ENCODE measurements at places on chromosomes 4 and X. TPM values are rescaled to one million over a fixed set of nuclear protein-coding genes. Genes with fewer than 3 reads are reported as not detected.
A peak's percentile ranks its signal among the peaks of the same experiment; 100 is the strongest.

NSDHL gene
- 38.2 TPM for total RNA-seq

NALF2 gene
- 0.31 TPM for total RNA-seq

DNA sequence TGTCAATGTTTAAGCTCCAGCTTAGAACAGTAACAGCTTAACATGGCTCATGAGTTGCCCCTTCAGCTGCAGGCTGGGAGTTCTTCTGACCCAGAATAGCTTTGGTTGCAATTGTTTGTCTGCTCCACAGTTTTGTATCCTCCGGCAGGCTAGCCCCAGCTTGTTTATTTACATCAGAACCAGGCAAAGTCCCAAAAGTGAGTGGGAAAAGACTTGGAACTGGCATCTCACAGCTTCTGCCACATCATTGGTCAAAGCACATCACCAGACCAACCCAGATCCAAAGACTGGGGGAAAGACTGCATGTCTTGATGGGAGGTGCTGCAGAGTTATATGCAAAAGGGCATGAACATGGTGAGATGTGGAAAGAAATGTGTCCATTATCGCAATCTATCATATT is 231.2 kb upstream of the CPEB2 start:
- no peaks in the 10 kb centered on the region for H3K36me3 ChIP-seq
- no peaks in the 10 kb centered on the region for H3K4me1 ChIP-seq
- no peak overlapping the region for H3K27ac ChIP-seq
- DNase-seq: no peak

DNA sequence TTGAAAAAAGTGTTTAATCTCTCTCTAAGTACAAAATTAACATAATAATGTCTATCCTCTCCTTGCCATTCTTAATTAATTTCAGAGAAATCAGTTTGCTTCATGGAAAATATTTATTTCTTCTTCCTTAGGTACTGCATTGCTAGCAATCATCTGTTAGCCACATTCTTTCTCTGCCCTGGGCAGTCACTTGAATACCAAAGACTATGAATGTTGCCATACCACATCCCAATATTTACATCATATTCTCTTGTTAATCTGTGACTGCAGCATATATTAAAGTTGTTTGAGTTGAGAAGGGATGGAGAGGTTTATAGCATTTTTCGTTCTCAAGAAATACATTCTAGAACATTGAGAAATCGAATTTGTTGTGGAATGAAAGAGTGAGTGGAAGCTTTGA is 672.8 kb downstream of the PCDH7 start:
- H3K4me3 ChIP-seq: no peak overlapping the region
- no peaks in the 10 kb centered on the region for H3K27me3 ChIP-seq
- H3K36me3 ChIP-seq: no peaks in the 10 kb centered on the region
- H3K4me1 ChIP-seq: no peaks in the 10 kb centered on the region
- H3K27ac ChIP-seq: no peak overlapping the region

GRCh38 chr4:16684935-16685334 is 213.5 kb downstream of the LDB2 start:
- H3K4me1 ChIP-seq: no peaks in the 10 kb centered on the region
- H3K36me3 ChIP-seq: no peaks in the 10 kb centered on the region
- DNase-seq: no peak
- H3K4me3 ChIP-seq: no peak overlapping the region

DNA sequence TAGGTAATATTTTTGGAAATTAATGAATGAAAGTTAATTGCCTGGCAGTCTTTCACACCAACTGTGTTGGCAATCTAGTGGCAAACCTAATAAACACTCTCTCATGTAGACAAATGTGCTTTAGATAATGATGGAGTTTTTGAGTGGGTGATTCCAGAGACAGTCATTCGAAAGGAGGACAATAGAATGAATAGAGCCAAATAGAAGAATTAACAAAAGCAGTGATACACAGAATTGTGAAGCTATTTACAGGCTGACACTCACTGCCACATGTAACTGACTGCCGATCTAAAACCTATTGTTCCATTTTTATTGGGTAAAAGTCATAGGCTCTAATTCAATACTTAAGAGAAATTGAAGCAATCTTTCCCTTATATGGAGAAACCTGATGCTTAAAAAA is 338.5 kb downstream of the PCDH7 start:
- no peaks in the 10 kb centered on the region for H3K36me3 ChIP-seq
- H3K4me3 ChIP-seq: no peak overlapping the region
- no peak overlapping the region for H3K27ac ChIP-seq
- H3K4me1 ChIP-seq: no peaks in the 10 kb centered on the region
- no peaks in the 10 kb centered on the region for H3K27me3 ChIP-seq
- no peak for DNase-seq

SPP1 gene
- total RNA-seq: 240 TPM

DNA sequence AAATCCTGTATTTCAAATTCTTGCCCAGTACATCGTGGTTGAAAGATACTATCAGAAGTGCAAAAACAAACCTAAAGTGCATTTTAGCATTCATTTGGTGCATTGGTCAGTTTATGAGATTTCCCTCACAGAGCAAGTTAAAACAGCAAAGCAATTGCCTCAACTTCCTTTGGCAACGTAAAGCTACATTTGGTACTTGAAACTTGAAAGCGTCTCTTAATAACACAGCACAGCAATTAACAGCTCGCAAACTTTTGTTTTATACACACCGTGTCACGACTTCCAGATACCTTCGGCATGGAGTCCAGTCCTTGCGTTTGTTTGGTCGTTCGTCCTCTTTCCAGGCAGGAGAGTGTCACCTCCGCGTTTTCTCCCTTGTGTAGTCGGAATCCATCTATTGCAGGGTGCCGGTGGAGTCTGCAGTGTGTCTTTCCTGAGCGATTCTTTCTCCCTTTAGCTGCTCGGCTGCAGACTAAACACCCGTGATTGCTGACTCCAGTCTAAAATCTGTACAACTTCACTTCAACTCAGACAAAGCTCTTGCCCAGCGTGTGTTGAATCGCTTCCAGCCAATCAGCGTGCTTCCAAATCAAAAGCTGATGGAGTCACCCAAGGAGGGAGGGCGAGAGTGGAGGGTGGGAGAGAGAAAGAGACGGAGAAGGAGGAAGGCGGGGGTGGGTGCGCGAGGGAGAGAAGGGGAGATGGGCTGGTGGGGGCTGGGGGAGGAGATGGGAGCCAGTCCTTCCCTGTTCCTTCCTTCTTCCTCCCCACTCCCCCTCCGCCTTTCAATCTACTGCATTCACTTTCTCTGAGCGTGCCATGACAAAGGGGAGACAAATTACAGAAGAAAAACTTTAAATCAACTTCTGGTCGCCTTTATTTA is at the start of gene PCDH18:
Gene PCDH18 (minus strand): TSS at position 509 of the 883 bp plus-strand sequence. CDS start 406 bp downstream, at position 103.
- H3K4me3 ChIP-seq: peak within 1 kb of the TSS; percentile 12
- H3K27ac ChIP-seq: peak within 1 kb of the TSS; percentile 19
- H3K27me3 ChIP-seq: no peaks in the 10 kb centered on the region
- peak; percentile 54 for DNase-seq

- peak; percentile 47 for DNase-seq
- H3K4me3 ChIP-seq: no peak overlapping the region
- no peaks in the 10 kb centered on the region for H3K4me1 ChIP-seq
- no peaks in the 10 kb centered on the region for H3K36me3 ChIP-seq
These were observed 941.2 kb upstream of the TENM3 start for GRCh38 chr4:181301735-181302710.

SMARCA5 gene
- 24.1 TPM for total RNA-seq

DNA sequence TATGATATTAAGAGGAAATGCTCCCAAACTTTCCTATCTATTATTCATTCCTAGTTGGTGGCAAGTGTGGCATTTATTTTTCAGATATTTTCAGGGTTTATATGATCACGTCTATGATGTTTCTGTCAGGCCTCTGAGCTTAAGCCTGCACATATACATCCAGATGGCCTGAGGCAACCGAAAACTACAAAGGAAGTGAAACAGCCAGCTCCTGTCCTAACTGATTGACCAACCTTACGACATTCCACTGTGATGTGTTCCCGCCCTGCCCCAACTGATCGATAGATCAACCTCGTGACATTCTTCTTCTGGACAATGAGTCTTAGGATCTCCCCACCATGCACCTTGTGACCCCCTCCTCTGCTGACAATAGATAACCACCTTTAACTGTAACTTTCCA is 67.6 kb upstream of the CTSO start:
- H3K36me3 ChIP-seq: no peaks in the 10 kb centered on the region
- DNase-seq: no peak
- H3K4me1 ChIP-seq: no peaks in the 10 kb centered on the region
- H3K27me3 ChIP-seq: no peaks in the 10 kb centered on the region
- H3K27ac ChIP-seq: no peak overlapping the region

PAK3 gene
- 1.5 TPM for total RNA-seq

FATE1 gene
- total RNA-seq: not detected

- no peak overlapping the region for H3K27ac ChIP-seq
- no peaks in the 10 kb centered on the region for H3K36me3 ChIP-seq
- H3K4me3 ChIP-seq: no peak overlapping the region
- no peaks in the 10 kb centered on the region for H3K4me1 ChIP-seq
- no peak for DNase-seq
These were observed 279.7 kb upstream of the SLC7A11 start for GRCh38 chr4:138521809-138522208.

DNA sequence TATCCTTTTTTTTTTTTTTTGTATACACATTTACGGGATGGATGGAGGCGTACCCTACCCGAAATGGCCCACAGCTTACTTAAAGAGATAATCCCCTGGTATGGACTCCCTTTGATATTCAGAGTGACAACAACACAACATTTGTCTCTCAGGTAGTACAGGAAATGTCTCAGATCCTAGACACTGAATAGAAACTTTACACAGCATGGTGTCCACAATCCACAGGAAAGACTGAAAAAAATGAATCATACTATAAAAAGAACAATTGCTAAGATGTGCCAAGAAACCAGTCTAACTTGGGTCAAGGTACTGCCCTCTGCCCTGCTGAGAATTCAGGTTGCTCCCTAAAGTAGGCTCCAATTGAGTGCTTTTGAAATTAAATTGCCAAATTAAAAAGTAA is 100.8 kb upstream of the LANCL3 start:
- no peaks in the 10 kb centered on the region for H3K4me1 ChIP-seq
- no peak overlapping the region for H3K27ac ChIP-seq
- no peaks in the 10 kb centered on the region for H3K27me3 ChIP-seq
- no peaks in the 10 kb centered on the region for H3K36me3 ChIP-seq
- DNase-seq: no peak
- no peak overlapping the region for H3K4me3 ChIP-seq

DNA sequence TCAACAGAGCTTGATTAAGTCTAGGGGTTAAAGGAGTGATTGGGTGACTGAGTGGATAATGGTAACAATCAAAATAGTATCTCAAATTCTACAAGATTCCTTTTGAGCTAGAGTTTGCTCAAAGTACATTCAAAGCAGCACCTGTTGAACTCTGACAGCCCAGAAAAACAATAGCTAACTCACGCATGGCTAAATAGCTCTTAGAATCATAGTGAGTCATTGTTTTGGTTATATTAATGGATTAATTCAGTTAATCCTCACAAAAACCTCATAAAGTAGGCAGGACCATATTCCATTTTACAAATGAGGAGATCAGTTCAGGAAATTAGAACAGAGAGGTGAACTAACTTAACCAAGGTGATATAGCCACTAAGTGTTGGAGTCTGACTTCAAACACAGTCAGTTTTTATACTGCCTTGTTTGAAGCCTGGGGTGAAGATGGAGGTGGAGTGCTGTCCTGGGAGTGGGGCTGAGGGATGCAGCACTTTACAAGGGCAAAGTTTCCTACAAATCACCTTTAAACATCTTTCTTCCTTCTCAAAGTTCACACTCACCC is 35.9 kb upstream of the PPM1K start:
- no peak overlapping the region for H3K27ac ChIP-seq
- H3K36me3 ChIP-seq: no peaks in the 10 kb centered on the region
- H3K4me3 ChIP-seq: no peak overlapping the region
- no peaks in the 10 kb centered on the region for H3K4me1 ChIP-seq
- H3K27me3 ChIP-seq: no peaks in the 10 kb centered on the region
- DNase-seq: no peak

- no peak overlapping the region for H3K4me3 ChIP-seq
- H3K27me3 ChIP-seq: no peaks in the 10 kb centered on the region
- H3K27ac ChIP-seq: no peak overlapping the region
- DNase-seq: no peak
- H3K4me1 ChIP-seq: no peaks in the 10 kb centered on the region
These were observed 340.7 kb downstream of the DHX15 start for GRCh38 chr4:24243641-24244040.

DNA sequence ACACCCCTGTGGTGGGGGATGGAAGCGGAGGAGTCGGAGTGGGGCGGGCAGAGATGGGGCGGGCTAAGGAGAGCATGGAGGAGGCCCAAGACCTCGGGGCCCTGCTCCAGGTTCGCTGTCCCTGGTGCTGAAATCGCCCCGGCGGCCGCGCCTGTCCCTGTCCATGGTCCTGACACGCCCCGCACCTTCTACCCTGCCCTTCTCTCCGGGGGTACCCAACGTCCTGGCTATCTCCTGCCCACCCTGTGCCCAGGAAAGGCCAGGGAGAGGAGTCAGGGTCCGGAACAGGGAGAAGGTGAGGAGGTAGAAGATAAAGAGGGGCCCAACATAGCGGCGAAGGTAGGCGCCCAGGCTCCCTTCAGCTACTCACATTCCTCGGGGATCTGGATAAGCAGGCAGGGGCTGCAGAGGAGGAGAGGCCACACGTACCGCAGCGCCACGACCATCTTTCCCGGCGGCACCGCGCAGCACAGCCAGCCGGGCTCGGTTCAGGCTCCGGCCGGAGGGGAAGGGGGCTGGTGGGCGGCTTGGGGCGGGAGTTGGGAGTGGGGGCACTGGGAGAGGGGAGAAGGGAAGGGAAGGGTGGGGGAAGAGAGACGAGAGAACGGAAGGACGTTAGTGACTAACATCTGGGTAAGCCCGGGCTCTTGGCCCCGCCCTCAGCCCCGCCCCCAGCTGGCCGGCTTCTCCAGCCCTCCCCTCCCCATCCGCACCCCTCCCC is 10.4 kb downstream of the L1CAM start:
- peak; percentile 48 for DNase-seq
- H3K4me1 ChIP-seq: no peaks in the 10 kb centered on the region
- no peak overlapping the region for H3K4me3 ChIP-seq

MTNR1A gene
- total RNA-seq: not detected

CENPVL2 gene
- not detected for total RNA-seq

FGF2 gene
- total RNA-seq: 1.00 TPM

DNA sequence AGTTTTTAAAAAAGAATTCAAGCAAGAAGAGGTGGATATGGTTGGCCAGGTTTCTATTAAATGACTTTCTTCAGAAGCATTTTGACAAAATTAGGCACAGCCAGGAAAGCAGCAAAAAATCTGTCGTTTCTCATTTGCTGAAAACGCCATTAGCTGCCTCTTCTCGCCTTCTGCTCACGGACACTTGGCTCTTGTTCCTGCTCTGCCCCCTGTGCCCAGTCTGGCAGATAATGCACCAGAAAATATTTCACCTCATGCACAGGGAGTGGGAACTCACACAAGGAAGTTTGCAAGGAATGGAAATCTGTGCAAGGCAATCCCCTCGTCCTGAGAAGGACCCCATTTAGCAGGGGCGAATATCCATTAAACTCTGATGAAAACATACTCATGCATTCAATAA is 260.0 kb downstream of the PACRGL start:
- H3K27ac ChIP-seq: no peak overlapping the region
- H3K36me3 ChIP-seq: no peaks in the 10 kb centered on the region
- DNase-seq: no peak
- no peaks in the 10 kb centered on the region for H3K4me1 ChIP-seq
- H3K27me3 ChIP-seq: no peaks in the 10 kb centered on the region

GRCh38 chr4:23717528-23718248 is 172.2 kb downstream of the PPARGC1A start:
- no peak overlapping the region for H3K27ac ChIP-seq
- H3K27me3 ChIP-seq: no peaks in the 10 kb centered on the region
- no peak for DNase-seq

Data from right lobe of liver (tissue), 6 donors.